Astrocyte of the spinal cord (primary cell): ENCODE measurements at places on chromosomes 5 and 9.
A peak's percentile ranks its signal among the peaks of the same experiment; 100 is the strongest.

DNA sequence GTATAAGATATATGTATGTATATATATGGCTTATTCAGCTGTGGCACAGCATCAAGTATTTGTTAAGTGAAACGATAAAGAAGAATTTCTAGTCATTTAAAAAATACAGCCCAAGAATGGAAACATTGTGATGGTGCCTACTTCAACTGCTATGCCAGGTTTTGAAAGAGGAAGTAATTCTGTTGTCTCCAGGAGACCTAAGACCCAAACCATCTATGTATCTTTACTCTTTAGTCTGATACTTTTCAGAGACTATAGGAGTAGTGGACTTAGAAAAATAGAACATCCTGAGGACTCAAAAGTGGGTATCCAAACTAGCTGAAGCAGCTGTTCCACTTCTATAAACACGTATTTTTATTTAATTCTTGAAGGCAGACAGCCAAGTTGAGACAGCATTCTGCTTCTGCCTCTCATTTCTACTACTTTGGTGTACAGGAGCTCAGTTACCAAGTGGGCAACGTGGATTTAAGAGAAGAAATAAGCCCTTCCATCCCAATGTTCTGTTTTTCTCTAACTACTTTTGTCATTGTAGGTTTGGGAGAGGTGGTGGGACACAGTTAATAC lies 110.7 kb downstream of the RPS23 start:
- DNase-seq, result no peak

GRCh38 chr9:97985058-97985861 lies 2.1 kb downstream of the ANP32B start:
- DNase-seq, result peak; percentile 23

- peak; percentile 23 for DNase-seq
These were observed 165.9 kb downstream of the SH3GL2 start for GRCh38 chr9:17744786-17745185.

DNA sequence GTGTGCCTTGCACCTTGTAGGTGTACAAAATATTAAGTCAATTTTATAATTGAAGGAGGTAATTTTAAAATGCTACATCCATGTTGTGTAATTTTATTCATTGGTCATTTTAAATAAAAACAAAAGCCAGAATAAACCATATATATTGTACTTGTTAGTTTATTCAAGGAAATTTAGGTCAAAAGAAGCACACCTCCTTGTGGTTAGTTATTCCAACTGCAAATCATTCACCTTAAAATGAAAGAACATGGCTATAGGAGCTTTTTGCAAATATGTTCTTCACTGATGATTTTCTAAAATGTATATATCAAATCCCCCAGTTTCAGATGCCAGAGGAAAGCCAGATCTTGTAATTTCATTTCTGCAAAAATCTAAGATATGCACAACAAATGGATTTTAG lies 5.4 kb upstream of the MOCS2 start:
- peak; percentile 36 for DNase-seq

GRCh38 chr5:76790632-76791290 lies 28.1 kb upstream of the F2RL1 start:
- peak; percentile 99 for DNase-seq

GRCh38 chr5:115963566-115963965 lies 1.3 kb downstream of the LVRN start:
- DNase-seq, result no peak

GRCh38 chr5:133728475-133728874 lies 116.1 kb upstream of the FSTL4 start:
- no peak for DNase-seq

- no peak for DNase-seq
These were observed 134.7 kb downstream of the PAX5 start for GRCh38 chr9:36899406-36899805.

DNA sequence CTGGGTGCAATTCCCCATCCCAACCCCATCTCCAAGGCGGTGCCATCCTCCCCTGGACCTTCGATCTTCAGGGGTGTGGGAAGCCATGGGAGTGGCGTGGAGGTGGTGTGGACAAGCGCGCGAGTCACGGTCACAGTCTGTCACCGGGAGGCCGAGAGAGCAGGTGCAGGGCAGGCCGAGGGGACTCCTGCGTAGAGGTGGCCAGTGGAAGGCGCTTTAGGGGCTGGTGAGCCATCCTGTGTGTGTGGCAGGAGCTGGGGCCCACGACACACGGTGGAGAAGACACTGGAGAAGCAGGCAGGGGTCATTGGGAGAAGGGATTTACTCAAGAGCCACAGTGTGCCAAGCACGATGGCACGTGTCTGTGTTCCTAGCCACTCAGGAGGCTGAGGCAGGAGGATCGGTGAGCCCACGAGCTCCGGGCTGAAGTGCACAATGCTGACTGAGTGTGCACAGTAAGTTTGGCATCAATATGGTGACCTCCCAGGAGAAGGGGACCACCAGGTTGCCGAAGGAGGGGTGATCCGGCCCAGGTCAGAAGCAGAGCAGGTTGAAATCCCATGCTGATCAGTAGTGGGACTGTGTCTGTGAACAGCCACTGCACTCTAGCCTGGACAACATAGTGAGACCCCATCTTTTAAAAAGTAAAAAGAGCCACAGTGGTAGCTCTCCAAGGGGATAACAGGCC lies 145.1 kb upstream of the PHYKPL start:
- DNase-seq, result no peak

GRCh38 chr9:110746211-110746930 lies 77.8 kb downstream of the MUSK start:
- no peak for DNase-seq

- no peak for DNase-seq
These were observed 45.8 kb downstream of the TMOD1 start for GRCh38 chr9:97547098-97547829.

DNA sequence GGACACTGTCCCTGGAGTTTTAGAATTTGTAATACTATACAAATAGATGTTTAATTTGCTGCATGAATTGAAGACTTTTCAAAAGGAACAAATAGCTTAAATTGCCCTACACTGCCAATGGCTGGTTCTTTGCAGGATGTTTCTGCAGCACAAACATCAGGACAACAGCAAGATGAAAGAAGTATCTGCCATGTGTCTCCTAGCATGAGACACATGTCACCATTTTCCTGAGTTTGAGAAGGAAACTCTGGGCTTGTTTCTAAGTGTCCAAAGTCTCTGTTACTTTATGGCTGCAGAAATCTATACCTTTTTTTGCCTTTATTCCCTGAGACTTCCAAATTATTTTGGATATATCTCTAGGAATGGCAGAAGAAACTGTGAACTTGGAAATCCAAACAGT lies 623 bp upstream of the OR13F1 start:
- DNase-seq, result no peak

- no peak for DNase-seq
These were observed 164.7 kb downstream of the GNAQ start for GRCh38 chr9:77866878-77867277.

DNA sequence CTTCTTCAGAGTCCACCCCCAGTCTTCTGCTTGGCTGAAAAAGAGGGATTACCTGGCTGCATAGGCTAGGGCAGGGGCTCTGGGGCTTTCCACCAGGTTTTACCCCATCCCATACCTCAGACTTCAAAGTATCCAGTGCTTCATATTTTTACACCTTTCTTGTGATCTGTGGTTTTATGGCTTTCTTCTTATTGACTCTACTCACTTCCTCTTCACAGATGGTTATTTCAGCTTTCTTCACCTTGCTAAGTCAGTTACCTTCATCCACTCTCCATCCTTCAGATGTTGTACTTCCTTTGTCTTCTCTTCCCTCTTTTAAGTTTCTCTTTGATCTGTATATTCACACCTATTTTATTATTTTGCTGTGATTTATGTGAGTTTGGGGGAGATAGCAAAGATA lies 104.3 kb downstream of the GRIA1 start:
- DNase-seq, result no peak

- DNase-seq, result no peak
These were observed 52.4 kb upstream of the PHYKPL start for GRCh38 chr5:178284996-178285395.

GRCh38 chr5:176865964-176866363 lies 33.2 kb downstream of the HK3 start:
- no peak for DNase-seq

DNA sequence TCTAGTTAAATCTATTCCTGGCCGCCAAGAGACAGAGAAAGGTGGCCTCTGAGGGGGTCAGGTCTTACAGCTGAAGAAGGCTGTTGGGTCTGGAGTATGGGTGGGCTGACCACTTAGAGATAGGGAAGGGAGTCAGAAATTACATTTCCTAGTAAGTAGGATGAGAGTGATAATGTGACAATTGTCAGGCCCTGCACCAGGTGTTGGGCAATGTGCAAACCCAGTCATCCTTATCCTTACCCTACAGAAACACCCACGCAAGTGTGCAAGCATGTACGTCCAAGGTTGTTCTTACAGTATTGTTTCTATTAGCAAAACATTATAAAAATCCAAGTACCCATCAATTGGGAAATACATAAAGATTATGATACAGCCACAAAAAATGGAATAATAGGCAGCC lies 9.5 kb downstream of the SPAAR start:
- DNase-seq, result no peak

- DNase-seq, result peak; percentile 26
These were observed at the start of gene C5orf52 for GRCh38 chr5:157670662-157671591. Gene C5orf52, plus strand, starts transcription at chr5:157671533. Its CDS starts 82 bp downstream, at chr5:157671615.

GRCh38 chr5:32387211-32387610 lies 57.3 kb downstream of the ZFR start:
- DNase-seq, result no peak

GRCh38 chr9:98236901-98237487 lies 18.5 kb downstream of the TBC1D2 start:
- no peak for DNase-seq

DNA sequence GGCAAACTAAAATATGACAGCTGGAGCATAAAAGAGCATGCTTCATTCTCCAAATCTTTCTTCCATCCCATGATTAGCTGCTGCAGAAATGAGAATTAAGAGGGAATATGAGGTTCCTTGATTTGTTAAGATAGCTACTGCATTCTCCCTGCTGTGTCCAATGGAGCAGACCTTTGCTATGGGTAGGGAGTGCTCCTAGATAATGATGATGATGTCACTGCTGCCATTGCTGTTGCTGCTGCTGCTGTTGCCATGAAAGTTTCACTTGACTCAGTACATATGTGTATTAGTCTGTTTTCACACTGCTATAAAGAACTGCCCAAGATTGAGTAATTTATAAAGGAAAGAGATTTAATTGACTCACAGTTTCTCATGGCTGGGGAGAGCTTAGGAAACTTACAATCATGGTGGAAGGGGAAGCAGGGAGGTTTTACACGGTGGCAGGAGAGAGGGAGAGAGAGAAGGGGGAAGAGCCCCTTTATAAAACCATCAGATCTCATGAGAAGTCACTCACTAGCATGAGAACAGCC lies 128.9 kb downstream of the INSYN2B start:
- no peak for DNase-seq

GRCh38 chr5:126267438-126267837 lies 155.8 kb upstream of the GRAMD2B start:
- DNase-seq, result no peak

DNA sequence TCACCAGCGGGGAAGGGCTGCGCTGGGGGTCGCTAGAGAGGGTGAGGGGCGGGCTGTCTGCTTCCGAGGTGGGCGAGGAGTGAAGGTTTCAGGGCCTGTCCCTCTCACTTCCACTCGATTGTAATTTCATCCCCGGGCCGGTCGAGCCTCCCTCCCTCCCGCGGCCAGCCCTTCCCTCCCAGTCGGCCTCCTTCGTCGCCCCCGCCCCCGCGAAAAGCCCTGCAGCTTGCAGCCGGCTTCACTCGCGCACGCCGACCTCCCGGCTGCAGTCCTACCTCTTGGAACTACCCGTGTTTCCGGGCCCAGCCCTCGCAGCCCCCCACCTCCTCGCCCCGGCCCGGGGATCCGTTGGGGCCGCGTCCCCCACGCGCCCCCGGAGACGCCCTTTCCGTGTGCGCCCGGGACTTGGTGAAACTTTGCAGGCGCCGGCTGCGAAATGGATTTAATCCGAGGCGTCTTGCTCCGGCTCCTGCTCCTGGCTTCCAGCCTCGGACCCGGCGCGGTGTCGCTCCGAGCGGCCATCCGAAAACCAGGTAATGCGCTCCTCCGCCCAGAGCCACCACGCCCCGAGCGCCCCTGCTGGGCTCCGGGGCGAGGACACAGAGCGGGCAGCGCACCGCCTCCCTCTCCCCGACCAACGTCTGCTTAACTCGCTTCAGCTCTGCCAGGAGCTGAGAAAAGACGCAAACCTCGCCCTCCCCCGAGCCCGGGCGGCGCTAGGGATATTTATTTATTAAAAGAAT lies at the start of gene EGFLAM:
EGFLAM (plus strand) TSS at position 241 of the 743 bp plus-strand sequence; CDS start at position 437, 196 bp downstream.
- DNase-seq, result peak; percentile 9

DNA sequence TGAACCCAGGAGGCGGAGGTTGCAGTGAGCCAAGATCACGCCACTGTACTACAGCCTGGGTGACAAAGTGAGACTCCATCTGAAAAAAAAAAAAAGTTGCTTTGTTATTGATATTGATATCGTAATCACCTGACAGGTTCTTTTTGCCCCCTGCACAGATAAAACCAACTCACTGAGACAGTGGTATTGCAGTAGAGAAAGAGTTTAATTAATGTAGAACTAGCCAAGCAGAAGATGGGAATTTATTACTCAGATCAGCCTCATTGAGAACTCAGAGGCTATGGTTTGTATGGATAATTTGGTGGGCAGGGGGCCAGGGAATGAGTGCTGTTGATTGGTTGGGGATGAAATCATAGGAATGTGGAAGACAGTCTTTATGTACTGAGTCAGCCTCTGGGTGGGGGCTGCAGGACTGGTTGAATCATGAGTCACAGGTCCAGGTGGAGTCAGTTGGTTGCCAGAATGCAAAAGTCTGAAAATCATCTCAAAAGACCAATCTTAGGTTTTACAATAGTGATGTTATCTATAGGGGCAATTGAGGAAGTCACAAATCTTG lies 35.8 kb upstream of the MEGF10 start:
- DNase-seq, result peak; percentile 86

- peak; percentile 13 for DNase-seq
These were observed 39.7 kb upstream of the POC5 start for GRCh38 chr5:75756981-75757380.

GRCh38 chr5:157590478-157590877 lies 14.9 kb upstream of the ADAM19 start:
- DNase-seq, result no peak

- no peak for DNase-seq
These were observed 35.3 kb downstream of the THBS4 start for GRCh38 chr5:80070338-80071056.

DNA sequence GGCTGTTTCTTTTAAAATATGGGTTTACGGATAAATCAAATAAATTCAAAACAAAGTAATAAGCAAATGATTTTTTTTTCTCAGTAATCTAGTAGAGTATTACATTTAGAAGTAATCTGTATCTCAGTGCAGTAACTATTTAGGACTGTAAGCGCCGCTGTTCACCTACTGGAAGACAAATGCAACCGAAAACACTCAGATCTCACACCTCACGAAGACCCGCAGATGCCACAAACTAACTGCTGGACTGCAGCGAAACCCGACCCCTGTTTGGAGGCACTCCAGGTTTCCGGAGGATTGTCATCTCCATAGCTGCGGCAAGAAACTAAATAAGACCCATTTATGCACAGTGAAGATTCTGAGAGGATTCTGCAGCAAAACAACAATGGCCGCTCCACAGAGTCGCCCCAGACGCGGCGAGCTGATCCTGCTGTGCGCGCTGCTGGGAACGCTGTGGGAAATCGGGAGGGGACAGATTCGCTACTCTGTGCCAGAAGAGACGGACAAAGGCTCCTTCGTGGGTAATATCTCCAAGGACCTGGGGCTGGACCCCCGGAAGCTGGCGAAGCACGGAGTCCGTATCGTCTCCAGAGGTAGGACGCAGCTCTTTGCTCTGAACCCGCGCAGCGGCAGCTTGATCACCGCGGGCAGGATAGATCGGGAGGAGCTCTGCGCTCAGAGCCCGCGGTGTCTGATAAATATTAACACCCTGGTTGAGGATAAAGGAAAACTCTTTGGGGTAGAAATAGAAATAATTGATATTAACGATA lies at the start of gene PCDHGA8:
PCDHGA8 (plus strand) TSS at position 205 of the 770 bp plus-strand sequence; CDS start at position 386, 181 bp downstream.
- DNase-seq, result no peak
